HT1080 (cell line): ENCODE measurements at places on chromosomes 16 and 17.
A peak's percentile ranks its signal among the peaks of the same experiment; 100 is the strongest.

- no peak for DNase-seq
These were observed 50.6 kb downstream of the TMC5 start for GRCh38 chr16:19468300-19468699.

- peak; percentile 24 for DNase-seq
These were observed 19.7 kb upstream of the LRRC37A3 start for GRCh38 chr17:64938925-64939474.

DNA sequence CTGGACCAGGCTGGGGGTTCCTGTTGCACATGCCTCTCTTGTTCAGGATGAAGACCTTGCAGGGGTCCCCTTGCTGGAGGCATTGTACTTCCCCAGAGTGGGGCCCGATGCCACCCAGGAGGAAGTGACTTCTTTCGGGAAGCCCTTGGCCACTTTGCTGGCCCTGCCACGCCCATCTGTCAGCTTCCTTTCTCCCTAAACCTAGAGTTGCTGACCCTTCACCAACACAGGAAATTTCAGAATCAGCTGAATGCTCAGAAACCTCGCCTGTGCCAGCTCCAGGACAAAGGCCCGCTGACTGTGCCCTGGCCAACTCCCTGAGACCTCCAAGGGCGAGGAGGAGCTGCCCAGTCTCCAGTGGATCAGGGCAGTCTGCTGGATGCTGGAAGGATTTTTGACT is 26.7 kb downstream of the WNT9B start:
- DNase-seq, result no peak

DNA sequence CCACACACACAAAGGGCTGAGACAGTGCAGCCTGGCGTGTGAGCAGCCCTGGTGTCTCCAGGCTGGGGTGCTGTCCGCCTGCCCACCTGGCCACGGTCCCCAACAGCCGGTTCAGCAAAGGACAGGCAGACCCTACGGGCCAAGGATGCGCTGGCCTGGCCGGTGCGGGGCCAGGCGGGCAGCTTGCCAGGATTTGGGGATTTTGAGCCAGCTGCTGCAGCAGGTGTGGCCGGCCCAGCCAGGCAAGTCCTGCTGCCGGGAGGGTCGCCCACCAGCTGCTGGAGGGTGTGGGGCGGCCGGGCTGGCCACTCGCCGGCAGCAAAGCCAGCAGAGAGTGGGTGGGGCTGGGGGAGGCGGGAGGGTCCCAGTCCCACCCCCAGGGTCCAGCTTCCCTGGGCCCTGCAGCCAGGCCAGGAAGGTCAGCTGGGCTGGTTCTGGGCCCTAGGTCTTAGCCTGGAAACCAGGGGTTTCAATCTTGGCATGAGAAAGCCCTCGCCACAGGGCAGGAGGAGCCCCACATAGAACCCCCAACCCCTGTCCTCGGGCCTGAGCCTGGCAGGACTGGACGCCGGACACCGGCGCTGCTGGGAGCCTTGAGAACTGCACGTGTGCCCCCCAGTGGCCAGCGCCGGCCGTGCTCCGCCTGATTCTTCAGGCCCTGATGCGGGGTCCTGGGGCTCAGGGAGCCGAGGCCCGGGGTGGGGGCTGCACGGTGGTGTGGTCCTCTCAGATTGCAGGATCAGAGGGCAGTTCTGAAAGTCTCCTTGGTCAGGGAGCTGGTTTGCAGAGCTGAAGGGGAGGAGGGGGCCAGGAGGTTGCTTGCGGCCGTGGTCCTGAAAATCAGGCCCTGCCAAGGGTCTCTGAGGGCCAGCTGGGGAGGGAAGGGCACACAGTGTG is 17.6 kb upstream of the SSTR5 start:
- DNase-seq, result peak; percentile 13

- DNase-seq, result peak; percentile 88
These were observed 67.4 kb downstream of the SIAH1 start for GRCh38 chr16:48317614-48318315.
